ENCODE measurements at places on chromosomes 6 and 20. TPM values are rescaled to one million over a fixed set of nuclear protein-coding genes. Genes with fewer than 3 reads are reported as not detected.
A peak's percentile ranks its signal among the peaks of the same experiment; 100 is the strongest.

EYA2 gene
- total RNA-seq, result 2.6 TPM

VIP gene
- total RNA-seq, result 1.2 TPM

- DNase-seq, result no peak
These were observed 492.5 kb upstream of the FLRT3 start for GRCh38 chr20:14829906-14830305.

DNA sequence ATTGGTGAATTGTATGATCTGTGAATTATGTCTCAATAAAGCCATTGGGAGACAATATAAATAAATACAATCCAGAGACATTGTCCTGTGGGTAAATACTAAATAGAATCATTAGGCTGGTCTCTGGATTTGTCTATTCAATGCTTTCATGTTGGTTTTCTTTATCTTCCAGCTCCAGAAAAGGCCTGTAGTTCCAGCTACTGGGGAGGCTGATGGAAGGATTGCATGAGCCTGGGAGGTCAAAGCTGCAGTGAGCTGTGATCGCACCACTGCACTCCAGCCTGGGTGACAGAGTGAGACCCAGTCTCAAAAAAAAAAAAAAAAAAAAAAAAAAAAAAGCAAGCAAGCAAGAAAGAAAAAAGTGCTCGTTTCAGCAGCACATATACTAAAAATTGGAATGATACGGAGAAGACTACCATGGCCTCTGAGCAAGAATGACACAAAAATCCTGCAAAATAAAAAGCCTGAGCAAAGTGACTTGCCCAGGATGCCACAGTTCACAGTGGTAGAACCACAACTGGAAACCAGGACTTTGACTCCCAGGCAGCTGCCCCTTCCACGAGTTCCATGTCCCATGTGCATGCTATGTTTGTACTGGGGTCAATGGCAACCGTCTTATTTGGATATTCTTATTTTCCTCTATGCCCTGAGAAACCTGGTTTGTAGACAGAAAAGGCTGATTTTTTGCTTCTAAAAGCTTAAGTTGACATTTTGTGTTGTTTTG, 33.6 kb upstream of the GMPR start:
- DNase-seq, result no peak

SKIC2 gene
- total RNA-seq, result 31.6 TPM

PHIP gene
- total RNA-seq, result 15.3 TPM

GRCh38 chr20:53657279-53657678, 63.6 kb upstream of the ZNF217 start:
- no peak for DNase-seq

- DNase-seq, result no peak
These were observed 170.2 kb downstream of the HAO1 start for GRCh38 chr20:7770046-7770445.

TUBE1 gene
- 32.3 TPM for total RNA-seq

TCF21 gene
- total RNA-seq, result 16.5 TPM

ZNF292 gene
- 19.0 TPM for total RNA-seq

PRKN gene
- 15.7 TPM for total RNA-seq

- no peak for DNase-seq
These were observed 381.9 kb upstream of the ARID1B start for GRCh38 chr6:156395276-156395675.

GRCh38 chr20:33680686-33681085, 5.5 kb downstream of the E2F1 start:
- no peak for DNase-seq

DNA sequence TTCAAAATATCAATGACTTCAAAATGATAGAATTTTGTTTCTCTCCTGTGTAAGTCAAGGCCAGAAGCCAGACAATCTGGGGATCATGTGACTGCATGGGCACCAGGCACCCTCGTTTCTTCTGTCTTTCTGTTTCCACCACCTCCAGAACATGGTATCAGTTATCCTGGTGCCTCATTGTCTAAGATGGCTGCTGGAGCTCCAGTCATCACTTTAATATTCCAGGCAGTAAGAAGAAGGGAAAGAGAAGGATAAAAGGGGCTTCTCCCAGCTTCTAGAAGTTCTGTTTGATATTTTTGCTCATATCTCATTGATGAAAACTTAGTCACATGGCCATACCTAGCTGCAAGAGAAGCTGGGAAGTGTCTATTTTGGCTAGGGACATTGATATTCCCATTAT, 25.7 kb downstream of the ZNF341 start:
- DNase-seq, result no peak

UNC5CL gene
- total RNA-seq, result 0.43 TPM

- no peak for DNase-seq
These were observed 25.1 kb upstream of the GSTA4 start for GRCh38 chr6:53020005-53020744.

DNA sequence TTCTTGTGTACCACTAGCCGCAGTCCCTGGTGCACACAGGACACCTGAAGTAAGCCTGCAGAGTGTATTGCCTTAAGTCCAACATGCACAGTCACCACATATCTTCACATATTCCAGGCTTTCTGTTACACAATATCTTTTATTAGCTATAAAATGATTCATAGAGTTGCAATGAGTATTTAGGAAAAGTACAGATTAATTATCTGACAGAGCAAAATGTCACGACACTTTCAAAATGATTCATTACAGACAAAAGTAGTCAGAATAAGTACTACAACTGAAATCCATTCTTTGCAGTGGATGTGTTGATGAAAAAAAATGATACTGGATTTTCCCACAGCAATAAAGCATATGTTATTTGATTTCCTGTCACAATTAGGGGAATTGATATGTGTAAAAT, 199.5 kb upstream of the ASCC3 start:
- no peak for DNase-seq

GRCh38 chr6:6546318-6547109, 42.0 kb upstream of the LY86 start:
- no peak for DNase-seq

RAB44 gene
- 0.12 TPM for total RNA-seq

DNA sequence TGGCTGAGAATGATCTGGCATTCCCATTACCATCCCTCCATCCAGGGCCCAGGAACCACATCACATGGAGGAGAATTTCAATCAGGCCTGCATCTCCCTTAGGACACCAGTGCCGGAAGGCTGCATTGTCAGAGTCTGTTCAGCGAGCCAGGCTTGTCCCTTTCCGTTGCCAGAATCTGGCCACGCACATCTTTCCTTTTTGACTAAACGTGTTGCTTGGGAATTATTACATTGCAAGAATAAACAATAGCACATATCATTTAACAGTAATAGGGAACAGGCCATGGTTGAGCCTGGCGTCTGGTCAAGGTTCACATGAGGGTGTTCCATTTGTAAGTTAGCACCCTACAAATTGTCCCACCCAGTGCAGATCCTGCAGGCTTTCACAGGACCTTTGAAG, 42.8 kb downstream of the SOBP start:
- DNase-seq, result peak; percentile 74

SPDEF gene
- 0.22 TPM for total RNA-seq

OR2H1 gene
- not detected for total RNA-seq

MRAP2 gene
- total RNA-seq, result 0.20 TPM

- no peak for DNase-seq
These were observed 140.9 kb downstream of the GJA10 start for GRCh38 chr6:90035047-90035723.

- DNase-seq, result no peak
These were observed 187.7 kb downstream of the AIG1 start for GRCh38 chr6:143248359-143248758.

DNA sequence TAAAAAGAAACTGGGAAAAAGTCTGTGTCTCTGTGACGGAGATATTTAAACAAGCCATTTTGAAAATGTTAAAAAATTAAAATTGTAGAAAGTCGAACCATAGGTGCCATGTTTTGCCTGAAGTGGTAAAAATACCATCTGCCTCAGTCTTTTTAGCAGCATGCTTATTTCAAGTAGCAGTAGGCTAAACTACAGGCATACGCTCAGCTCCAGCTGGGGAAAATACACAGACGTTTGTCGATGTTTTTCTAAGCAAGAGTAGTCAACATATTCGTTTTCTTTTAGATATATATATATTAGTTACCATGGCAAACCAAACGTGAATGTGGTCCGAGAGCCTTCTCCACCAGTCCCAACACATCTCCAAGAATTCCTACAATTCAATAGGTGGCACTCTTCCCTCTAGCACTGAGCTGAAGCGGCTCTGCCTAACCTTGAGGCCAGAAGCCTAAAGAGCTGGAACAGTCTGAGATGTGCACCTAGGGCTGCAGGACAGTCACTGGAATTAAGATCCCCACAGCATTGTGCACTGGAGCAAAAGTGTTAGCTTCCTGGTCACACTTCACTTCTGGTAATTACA, 70.2 kb upstream of the BEND3 start:
- DNase-seq, result no peak

- DNase-seq, result no peak
These were observed 552.3 kb upstream of the CITED2 start for GRCh38 chr6:139926711-139927110.

GRCh38 chr6:90120327-90120726, 176.3 kb downstream of the BACH2 start:
- DNase-seq, result no peak

- DNase-seq, result no peak
These were observed 16.3 kb downstream of the LRRC1 start for GRCh38 chr6:53811082-53811481.

KCNQ5 gene
- total RNA-seq, result 0.67 TPM

All from right atrium auricular region (tissue), 2 donors.